ENCODE measurements at places on chromosomes 13 and 19.

GRCh38 chr19:52734331-52734892 is 432 bp downstream of the ZNF611 start:
- DNase-seq: no peak

DNA sequence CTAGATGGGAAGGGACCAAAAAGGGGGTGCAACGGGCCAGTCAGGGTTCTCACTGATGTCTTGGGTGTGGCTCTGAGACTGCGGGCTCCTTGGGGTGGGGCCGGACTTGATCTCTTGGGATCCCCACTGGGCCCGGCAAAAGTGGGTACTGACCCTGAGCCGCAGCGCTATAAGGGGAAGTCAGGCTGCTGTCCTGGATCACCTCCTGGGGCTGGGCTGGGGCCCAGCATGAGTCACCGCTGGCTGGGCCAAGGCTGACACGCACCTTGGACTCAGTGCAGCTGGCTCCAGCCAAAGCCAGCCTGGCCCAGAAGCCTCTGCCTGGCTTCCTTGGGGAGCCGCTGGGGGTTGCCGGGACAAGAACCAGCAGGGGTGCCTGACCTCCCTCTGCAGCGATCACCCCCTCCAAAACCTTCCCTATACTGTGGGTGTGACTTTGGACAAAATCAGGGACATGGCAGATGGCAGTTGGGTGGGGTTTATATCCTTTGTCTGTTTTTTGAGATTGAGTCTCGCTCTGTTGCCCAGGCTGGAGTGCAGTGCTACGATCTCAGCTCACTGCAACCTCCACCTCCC is 617 bp upstream of the IQCN start:
- no peak for DNase-seq

GRCh38 chr13:22276616-22277015 is 605.7 kb downstream of the FGF9 start:
- DNase-seq: no peak

DNA sequence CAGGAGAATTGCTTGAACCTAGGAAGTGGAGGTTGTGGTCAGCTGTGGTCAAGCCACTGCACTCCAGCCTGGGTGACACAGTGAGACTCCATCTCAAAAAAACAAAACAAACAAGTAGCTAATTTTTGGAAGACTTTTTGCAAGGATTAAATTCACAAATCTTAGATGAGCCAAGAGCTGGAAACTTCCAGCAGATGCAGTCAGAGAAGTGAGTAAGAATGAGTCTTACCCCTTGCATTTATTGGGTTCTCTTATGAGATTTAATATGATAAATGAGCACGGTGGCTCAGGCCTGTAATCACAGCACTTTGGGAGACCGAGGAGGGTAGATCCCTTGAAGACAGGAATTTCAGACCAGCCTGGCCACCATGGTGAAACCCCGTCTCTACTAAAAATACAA is 44.9 kb upstream of the NBEA start:
- DNase-seq: no peak

GRCh38 chr13:79360095-79360494 is 46.0 kb downstream of the RBM26 start:
- no peak for DNase-seq
